ENCODE measurements at places on chromosomes 4 and X. TPM values are rescaled to one million over a fixed set of nuclear protein-coding genes. Genes with fewer than 3 reads are reported as not detected.

GRCh38 chr4:162838671-162839070 is 328.0 kb downstream of the NAF1 start:
- no peak for DNase-seq

DNA sequence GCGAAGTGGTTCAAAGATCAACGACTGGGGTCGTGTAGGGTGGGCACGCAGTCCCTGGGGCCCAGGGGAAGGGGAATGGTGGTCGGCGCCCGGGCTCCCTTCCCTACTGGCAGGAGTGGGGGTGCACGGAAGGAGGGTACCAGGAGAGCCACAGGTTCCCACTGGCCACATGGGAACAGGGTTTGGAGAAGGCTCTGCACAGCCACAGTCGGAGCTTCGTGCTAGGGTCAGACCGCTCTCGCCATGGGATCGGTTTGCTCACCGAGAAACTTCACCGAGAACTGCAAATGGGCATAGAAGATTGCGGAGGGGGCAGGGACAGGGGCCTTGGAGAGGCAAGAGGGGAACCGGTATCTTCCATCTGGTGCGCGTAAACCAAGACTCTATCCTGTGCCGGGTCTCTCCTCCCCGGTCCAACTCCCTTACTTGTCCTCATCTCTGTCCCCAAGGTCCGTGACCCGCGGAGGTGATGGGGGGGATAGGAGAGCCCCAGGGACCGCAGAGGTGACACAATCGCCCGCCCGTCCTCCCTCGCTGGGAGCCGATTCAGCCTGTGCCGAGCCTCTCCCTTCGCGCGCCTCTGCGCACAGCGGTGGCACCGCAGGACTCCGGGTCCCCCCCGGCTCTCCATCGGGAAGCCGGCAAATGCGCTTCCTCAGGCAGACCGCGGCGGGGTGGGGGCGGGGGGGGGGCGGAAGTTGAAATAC is 1.0 kb downstream of the SCD5 start:
- peak; percentile 47 for DNase-seq

DNA sequence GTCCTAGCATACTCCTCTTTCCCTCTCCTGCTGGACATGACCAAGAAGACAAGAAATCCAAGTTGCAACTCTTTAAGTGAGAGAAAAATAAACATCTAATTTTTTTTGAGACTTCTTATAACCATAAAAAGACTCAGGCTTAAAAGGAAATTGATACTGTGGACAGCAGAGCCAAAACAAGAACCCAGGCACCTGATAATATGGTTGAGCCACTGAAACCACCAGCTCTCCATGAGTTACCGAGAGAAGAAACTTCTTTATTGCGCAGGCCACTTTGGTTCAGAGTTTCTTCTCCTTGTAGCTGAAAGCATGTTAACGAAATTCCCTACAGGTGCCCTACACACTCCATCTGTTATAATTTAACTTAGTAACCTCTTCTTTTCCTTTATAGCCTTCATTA is 11.3 kb upstream of the SPCS3 start:
- DNase-seq, result no peak

DNA sequence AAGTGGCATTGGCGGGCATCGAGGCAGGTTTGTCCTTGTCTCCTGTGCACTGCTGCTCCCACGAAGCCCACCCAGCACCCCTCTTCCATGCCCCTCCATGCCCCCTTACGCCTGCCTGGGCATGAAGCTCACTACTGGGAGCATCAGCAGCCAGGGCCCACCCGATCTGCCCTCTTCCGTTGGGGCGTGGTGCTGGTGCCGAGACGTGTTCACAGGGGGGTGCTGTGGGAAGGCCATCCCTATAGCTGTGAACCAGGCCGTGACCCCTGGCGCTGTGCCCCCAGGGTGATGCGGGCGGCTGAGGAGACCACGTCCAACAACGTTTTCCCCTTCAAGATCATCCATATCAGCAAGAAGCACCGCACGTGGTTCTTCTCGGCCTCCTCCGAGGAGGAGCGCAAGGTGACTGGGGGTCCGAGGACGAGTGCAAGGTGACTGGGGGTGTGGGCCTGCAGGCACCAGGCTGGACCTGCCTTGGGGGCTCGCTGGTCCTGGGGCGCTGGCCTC is 19.3 kb upstream of the ADD1 start:
- DNase-seq, result no peak

GRCh38 chrX:19793471-19793870 is 93.9 kb downstream of the SH3KBP1 start:
- no peak for DNase-seq

Gene STS
- total RNA-seq, result 2.1 TPM

Gene C1GALT1C1
- total RNA-seq, result 18.8 TPM

DNA sequence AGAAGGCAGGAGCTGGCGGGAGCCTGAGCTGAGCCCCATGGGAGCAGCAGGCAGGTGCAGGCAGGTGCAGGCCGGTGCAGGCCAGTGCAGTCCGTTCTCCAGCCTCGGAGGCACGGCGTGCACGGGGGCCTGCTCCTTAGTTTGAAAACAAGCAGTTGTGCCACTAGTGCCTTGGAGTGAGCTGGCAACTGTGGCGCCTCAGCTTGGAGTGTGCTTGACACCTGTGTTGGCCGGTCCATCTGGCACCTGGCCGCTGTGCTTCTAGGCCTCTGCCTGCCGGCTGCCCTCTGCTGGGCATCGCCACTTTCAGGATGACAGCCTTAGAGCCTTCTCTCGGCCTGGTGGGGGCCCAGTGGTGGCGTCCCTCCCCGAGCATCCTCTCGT is 47.9 kb downstream of the RGS12 start:
- no peak for DNase-seq

DNA sequence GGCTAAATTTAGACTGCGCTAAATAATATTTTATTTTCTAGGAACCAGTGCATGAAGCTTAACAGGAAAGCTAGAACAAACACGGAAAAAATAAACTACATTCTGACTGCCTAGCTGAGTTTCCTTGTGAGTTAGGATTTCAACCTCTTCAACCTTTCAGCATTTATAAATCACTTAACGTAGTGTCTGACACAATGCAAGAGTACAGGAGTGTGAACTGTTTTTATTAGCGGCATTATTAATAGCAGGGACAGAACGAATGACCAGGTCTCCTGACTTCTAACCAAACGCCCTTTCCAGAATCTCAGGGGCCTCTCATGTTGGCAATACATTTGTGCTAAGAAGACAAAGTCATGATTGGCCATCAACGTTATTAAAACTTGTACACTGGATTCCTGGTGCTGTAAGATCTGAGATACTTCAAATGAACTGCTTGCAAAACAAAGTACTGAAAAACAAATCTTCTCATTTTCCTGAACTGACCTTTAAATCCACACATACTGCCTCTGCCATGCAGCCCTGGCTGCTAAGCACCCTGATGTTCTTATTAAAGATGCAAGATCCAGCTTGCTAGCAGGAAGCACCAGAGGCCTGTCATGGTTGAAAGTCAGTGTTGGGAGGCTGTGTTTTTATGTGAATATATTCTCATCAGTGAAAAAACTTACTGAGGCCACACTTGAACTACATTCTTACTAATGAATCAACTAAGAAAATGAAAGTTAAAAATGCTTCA is 380.4 kb upstream of the CPEB2 start:
- DNase-seq, result no peak

GRCh38 chr4:38091636-38092035 is 131.4 kb downstream of the PTTG2 start:
- no peak for DNase-seq

- DNase-seq, result no peak
Measured at GRCh38 chr4:24657768-24658617, 73.6 kb upstream of the DHX15 start.

DNA sequence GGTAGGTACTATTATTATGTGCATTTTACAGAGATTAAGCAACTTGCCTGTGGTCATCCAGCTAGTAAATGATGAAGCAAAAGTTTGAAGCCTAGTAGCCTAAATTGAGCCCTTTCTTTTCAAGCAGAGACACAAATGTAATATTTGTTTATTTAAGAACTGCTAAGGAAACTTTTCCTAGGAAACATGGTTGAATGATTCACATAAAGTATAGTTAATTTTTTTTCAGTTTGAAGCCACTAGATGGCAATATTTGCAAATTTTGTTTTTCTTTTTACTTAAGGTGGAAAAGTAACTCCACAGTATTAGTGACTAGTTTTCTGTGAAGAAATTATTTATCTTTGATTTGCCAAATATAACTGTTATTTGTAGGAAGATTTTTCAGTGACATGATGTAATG is 52.8 kb upstream of the ANKRD17 start:
- no peak for DNase-seq

All from CD8-positive, alpha-beta memory T cell (primary cell).